NCI-H774 (cell line): ENCODE measurements at places on chromosomes 5 and 9.
A peak's percentile ranks its signal among the peaks of the same experiment; 100 is the strongest.

DNA sequence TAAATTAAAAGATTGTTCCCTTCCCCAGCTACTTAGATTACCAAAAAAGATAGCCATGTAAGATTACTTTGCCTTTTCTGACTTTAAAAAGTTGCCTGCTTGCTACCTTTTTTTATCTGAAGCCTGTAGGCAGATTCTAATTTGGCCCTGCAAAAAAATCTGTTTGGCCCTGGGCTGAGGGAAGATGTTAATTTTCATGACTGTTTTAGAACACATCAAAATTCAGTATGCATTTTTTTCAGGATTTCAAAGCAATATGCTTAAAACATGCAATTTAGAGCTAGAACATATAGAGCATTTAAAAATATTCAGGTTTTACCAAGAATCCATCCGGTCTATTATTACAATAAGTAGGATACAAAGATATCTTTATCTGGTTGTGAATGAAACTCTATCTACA is 563.6 kb downstream of the NR2F1-AS1 start:
- no peak for DNase-seq

DNA sequence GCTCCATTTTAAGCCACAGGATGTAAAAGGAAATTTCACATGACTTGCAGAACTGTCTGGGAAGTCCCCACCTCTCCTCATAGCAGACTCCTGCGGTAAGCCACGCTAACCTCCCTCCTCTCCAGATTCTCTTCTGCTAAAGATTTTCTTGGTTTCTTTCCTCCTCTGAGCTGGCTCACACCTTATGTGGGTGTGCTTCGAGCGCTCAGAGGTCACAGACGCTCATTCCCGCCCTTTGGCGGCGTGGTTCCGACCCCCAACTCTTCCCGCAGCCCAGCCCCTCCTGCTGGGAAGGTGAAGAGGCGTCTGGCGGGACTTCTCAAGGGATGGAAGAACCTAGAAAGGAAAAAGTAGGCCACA is 32.9 kb upstream of the CDK20 start:
- DNase-seq, result no peak

DNA sequence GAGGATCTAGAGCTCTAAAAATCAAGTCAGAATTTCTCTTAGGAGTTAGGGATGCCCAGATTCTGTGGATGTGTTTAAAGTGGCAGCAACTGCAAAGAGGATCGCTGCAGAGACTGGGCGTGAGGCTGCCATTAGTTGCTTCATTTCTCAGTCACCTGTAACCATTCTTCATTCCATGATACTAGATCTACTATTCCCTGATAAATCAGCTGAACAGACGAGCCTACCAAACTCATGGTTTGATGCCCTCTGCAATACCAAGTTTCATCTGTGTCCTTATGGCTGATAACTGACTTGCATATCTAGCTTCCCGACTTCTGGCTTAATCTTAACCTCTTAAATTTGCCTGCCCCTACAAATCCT is 33.3 kb downstream of the UBE2R2 start:
- DNase-seq, result no peak

DNA sequence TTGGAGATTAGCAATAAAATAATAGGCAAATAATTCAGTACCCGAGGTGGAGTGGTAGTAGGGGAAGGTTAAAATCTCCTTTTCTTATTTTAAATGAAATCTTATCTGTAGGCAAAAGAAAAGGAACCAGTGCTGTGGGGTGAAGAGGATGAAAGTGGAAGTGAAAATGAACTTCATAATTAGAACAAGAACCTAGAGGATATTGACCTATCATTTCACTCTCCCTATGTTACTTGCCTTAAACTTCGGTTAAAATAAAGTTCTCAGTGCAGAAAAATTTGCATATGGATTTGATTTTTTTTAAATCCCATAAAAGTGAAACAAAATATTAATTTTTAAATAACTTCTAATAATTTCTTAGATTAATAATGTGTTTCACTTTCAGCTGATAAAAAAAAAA is 1094.9 kb upstream of the C9orf72 start:
- no peak for DNase-seq

DNA sequence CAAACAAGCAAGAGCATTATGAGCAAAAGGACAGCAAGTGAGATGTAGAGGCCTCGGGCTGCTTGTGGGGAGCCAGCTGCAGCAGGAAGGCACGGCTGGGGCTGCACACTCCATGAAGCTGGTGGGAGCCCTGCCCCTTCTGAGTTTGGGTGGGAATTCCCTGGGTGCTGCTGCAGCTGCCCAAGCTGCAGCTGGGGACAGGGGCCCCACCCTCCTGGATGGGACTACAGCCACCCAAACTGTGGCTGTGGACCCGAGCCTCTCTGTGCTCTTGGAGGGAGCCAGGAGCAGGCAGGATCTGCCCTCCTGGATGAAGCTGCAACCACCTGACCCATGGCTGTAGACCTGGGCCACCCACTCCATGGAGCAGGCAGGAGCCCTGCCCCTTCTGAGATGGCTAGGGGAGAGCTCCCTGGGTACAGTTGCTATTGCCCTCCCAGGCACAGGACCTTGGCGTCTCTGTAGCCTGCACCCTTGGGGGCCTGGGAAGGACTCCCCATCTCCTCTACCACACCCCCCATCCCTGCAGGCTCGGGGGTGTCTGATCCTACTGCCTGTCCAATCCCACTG is 159.1 kb downstream of the ERCC6L2 start:
- DNase-seq, result no peak

- DNase-seq, result no peak
Measured at GRCh38 chr5:143319437-143320227, 83.9 kb downstream of the NR3C1 start.

DNA sequence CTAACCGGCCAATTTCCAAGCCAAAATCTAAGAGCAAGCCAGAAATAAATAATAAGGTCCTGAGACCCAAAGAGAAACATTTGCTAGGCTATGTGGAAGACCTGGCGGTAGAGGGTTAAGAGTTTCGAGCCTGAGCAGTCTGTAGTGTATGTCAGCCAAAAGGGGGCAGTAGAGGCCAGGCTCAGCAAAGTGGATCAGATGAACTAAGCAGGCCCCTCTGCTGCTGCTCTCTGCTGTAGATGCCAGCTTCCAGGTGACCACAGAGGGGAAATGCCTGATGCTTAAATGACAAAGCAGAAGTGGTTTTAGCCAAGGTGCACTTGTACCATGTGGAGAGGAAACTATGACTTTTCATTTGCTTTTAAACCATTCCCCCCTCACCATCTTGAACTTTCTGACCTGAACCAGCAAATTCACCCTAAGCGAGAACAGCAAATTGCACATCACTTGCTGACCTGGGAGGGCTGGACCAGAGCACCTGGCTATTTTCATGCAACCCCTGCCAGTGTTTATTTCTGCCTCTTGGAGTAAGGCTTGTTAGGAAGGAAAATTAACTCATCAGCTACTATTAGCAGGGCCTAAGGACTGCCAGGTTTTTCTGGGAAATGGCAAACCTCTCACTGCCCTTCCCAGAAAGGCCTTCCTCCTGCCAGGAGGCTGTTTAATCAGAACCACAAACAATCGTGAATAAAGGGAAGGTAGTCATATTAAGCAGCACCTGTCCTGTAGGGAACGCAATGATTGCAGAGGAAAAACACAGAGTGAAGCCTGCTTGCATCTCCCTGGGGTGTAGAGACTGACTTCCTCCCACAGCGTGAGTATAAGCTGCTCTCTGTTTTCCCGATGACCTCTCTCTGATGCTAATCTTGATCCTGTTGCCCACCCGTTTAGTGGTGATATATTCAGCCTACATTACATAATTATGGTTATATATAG is 818.2 kb downstream of the TLR4 start:
- DNase-seq, result peak; percentile 46

GRCh38 chr9:18404434-18405029 is 69.4 kb upstream of the ADAMTSL1 start:
- no peak for DNase-seq

GRCh38 chr5:75202935-75203334 is 33.7 kb downstream of the ANKRD31 start:
- DNase-seq, result no peak

GRCh38 chr9:109766351-109766750 is 13.6 kb upstream of the PALM2AKAP2 start:
- DNase-seq, result no peak

DNA sequence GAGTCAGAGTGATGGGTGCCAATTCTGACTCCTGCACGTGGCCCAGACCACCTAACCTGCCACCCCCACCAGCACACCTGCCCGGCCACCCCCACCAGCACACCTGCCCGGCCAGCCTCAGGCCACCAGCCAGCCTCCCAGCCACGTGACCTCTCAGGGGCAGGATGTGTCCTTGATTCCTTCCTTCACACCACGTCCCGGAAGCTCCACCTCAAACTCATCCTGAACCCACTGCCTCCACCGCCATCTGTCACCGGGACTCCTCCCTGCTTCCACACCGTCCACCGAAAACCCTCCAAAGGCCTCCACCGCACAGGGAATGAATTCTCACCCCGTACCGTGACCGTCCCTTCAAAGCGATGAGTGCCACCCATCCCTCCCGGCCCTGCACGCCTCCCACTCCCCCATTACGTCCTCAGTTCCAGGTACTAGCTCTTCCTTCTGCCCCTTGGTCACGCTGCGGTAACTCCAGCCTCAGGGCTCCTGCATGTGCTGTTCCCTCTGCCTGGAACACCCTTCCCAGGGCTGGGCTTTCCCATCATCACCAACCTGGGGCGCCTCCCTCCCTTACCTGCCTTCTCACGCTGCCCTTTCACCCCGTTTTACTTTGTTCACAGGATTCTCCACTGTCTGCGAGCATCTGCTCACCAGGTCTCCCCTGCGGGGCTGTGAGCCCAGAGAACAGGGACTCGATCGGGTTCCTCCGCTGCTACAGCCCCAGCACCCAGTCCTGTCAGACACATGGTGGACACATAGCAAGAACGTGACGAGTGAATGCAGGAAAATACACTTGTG is 82.9 kb downstream of the ADAMTS2 start:
- no peak for DNase-seq

DNA sequence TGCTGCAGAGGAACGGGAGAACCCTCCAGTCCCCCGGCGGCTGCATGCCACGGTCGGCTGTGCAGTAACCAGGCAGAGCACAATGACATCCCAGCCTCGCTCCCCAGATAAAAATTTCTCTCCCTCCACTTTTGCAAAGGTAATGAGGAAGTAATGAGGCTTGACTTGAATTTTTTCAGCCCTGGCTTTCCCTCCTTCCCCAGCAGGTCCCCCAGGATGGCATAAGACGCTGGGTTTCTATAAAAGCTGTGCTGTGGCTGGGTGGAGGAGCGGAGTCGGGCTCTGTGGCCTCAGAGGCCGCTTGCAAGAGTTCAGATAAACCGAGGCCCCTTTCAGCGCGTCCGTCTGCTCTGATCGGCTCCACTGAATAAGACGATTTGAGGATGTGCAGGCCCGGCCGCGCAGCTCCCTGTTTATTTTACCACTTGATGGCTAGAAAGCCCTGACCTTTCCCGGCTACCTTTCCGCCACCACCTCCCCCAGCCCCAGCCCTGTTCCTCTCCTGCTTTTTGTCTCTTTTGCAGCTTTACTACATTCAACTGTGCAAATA is 351.9 kb upstream of the IRX2 start:
- DNase-seq, result no peak

DNA sequence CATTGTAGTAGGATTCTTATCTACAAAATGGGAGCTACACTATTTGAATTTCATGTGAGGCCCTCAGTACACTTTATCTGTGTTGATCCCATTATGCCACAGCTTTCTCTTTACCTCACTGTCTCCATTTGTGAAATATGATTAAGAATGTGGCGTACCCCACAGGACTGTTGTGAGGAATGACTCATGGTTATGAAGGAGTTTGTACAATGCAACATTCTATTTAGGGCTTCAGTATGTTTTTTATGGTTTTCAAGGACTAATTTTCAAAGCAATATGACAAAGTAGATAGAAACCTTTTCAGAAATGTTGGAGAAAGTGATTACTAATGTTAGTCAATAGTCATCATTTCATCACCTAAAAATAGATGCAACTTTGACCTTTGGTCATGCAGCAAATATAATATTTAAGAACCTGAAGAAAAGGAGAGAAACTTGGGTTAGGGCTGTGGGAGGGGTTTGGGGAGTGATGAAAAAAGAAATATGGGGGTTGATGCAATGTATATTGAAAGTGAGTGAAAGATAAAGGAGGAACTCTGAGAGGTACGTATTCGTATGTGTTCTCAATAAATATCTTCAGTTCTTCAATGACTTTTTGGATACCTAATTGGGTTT is 53.7 kb upstream of the PIP5K1B start:
- no peak for DNase-seq

GRCh38 chr9:76451234-76451633 is 7.7 kb upstream of the GCNT1 start:
- no peak for DNase-seq

DNA sequence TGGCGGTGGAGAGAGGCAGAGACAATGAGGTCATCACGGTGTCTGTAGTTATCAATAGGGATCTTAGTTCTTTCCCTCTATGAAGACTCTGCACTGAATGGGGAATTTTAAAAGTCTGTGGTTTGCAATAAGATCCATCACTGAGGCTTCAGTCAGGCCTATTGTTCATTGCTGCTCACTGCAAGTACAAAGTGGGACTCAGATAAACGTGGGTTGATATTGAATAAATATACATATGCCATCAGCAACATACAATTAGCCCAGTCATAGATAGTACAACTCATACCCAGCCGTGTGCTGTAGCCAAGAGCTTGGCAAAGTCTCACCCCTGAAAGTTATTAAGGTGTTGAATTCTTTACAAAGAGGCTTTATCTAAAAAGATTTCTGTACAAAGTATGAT is 88.4 kb downstream of the ENC1 start:
- DNase-seq, result no peak

DNA sequence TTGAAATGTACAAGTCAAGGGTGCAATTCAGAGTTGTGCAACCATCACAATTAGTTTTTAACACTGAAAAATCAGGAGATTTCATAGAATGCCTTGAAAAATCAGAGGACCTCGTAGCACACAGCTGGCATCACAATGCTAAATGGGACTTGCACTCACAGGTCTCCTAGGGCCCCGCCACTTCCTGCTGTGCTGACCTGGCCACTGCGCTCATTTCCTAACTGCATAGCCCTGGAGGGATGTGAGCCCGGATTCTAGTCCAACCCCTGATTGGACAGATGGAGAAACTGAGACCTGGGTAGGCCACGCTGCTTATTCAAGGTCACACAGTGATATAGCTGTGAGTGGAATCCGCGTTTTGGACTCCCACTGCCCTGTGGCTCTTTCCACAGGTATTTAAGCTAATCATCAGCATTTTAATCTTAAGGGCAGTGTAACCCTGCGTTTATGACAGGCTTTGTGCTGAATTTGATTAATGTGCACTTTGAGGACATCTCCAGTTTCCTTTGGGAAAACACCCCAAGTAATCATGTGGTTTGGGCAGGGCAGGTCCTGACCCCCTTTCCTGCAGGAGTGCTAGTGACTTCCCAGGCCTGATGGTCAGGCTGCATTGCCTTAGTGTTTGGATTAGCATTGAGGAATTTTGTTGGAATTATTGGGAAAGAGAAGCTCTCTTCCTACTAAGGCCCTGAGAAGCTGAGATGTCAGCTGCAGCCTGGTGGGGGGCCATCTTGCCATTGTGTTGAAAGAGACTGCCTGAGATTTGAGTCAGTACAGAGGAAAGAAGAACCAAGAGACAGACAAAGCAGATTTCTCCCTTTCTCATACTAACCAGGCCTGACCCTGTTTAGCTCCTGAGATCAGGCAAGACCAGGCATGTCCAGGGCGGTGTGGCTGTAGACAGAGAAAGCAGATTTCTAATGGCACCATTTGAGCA is 36.2 kb downstream of the STC2 start:
- DNase-seq, result no peak

- peak; percentile 71 for DNase-seq
Measured at GRCh38 chr5:135222171-135222681, 176.8 kb downstream of the MACROH2A1 start.

GRCh38 chr9:91833878-91834255 is 116.2 kb downstream of the ROR2 start:
- DNase-seq, result no peak
